Cardiac muscle cell (in vitro differentiated cells and primary cell): ENCODE measurements at places on chromosomes 6 and 20.

GRCh38 chr6:76472858-76473257 is 400.4 kb upstream of the IMPG1 start:
- DNase-seq, result no peak

DNA sequence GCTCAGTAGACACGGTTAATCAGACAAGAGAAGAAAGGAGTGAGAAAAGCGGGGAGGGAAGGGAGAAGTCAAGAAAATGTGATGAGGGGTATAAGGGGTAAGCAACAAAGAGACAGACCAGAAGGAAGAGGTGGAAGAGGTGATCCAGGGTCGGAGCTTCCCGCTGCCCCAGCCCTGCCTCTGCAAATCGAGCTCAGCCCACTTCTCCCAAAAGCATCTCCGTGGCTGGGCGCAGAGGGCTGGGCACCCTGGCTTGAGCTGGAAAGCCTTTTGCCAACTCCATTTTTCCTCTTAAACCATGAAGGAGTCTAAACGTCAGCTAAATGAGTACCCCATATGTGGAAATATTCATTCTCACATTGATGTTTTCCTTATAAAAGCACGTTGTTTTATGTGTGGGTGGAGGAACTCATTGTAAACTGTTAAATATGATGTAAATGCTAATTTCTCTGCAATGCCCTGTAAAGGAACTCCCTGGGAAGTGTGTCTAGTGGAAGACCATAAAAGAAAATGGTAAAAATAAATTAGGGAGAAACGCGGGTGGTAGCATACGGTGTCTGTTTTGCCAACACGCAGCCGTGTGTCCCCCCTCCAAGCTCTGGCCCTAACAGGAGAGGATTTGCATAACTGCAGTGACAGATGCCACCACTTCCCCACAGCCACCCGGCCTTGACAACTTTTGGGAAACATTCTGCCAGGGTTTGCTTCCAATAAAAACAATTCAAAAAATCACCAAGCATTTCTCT is 55.2 kb upstream of the MAFB start:
- DNase-seq, result no peak

- no peak for DNase-seq
Measured at GRCh38 chr6:71396410-71396801, 107.8 kb downstream of the OGFRL1 start.

GRCh38 chr20:63265891-63266515 is 6.6 kb upstream of the ARFGAP1 start:
- DNase-seq, result no peak

DNA sequence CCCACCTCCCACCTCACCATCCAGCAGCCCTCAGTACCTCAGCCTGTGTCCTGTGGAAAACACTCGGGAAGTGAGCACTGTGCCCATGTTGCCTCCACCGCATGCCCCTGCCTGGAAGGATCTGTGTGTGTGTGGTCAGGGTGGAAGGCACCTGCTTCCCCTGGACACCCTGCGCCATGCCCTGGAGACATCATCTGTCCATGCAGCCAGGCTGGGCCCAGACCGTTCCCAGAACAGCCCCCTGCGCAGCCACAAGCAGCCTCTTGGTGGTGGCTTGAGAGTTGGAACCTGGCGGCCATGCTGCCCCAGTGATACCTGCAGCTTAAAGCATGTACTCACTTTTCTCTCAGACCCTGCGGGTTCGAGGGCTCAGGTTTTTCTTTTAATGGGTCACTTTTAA is 34.9 kb upstream of the SLC22A1 start:
- DNase-seq, result no peak

- no peak for DNase-seq
Measured at GRCh38 chr6:163877877-163878639, 463.5 kb downstream of the QKI start.

GRCh38 chr20:32829311-32830005 is 9.7 kb downstream of the MAPRE1 start:
- DNase-seq, result no peak

- DNase-seq, result no peak
Measured at GRCh38 chr6:72081871-72082270, 195.5 kb downstream of the RIMS1 start.

DNA sequence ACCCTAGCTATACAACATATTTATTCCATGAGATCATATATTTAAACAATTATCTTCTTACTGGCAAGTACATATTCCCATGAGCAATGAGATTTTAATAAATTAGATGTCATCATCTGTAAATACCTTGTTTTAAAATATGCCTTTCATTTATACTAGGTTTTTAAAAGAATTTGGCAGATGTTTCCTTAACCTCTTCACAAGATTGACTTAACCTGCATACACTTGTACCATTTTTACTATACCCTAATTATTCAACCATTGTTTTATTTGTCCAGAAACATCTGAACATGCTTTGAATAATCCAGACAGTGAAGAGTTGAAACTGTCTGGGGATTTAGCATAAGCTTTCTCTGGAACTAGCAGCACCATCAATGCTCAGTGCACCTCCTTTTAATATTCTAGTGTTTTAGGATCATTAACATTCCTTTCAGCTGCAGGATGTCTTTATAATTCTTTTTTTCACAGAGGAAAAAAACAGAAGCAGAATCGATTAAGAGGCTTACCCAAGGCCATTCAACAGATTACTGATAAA is 188.0 kb upstream of the TENT5A start:
- no peak for DNase-seq

- DNase-seq, result no peak
Measured at GRCh38 chr20:53559816-53560215, 33.8 kb downstream of the ZNF217 start.
